Right ventricle myocardium superior (tissue), 1 donor: ENCODE measurements at places on chromosomes 11 and 22.

DNA sequence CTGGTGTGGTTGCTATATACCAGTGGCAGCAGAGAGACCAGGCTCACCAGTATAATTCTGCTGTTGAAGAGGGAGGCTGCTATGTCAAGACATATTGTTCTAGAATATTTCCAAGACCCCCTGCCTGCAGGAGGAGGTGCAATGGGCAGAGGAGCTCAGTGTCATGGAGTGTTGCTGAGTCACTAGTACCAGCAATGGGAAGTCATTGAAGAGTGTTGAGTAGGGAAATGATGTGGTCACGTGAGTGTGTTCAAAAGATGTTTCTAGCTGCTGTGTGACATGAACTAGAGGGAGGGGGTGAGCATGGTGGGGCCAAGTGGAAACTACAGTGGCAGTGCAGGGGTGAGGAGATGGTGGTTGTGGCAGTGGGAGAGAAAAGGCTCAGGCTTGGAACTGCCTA, 76.3 kb upstream of the BIRC3 start:
- no peak for DNase-seq

GRCh38 chr22:23204125-23204488, 23.8 kb downstream of the BCR start:
- no peak for DNase-seq

DNA sequence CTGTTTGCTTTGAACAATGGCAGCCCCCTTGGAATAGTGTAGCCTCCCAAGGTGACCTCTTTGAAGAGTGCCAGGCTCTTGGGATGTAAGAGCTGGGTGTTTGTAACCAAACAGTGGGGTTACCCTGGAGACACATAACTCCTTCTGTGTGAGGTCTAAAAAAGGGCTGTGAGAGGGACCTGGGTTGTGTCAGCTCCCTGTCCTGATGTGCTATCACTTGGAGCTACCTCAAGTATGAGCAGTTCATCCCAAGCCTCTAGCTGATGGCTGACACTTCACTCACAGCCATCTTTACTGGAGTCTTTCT, 40.2 kb downstream of the TSPAN18 start:
- DNase-seq = no peak

GRCh38 chr11:44469412-44469811, 96.1 kb upstream of the CD82 start:
- no peak for DNase-seq

DNA sequence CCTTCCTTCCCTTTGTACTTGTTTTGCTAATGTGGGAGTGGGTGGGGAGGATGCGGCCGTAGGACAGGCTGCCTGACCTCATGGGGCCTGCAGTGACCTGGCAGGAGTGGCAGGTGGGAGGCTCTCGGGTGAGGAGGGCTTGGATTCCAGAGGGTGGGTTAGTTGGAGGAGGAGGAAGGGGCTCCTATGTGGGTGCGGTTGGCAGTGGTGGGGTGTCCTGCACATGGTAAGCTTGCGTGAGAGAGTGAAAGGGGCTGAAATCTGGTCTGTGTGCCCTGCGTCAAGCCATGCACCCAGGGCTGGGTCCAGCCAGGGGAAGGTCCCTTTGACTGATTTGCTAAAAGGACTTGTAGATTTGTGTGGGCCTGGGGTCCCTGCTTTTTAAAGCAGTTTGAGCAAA, 90.7 kb upstream of the OR4B1 start:
- DNase-seq = no peak

DNA sequence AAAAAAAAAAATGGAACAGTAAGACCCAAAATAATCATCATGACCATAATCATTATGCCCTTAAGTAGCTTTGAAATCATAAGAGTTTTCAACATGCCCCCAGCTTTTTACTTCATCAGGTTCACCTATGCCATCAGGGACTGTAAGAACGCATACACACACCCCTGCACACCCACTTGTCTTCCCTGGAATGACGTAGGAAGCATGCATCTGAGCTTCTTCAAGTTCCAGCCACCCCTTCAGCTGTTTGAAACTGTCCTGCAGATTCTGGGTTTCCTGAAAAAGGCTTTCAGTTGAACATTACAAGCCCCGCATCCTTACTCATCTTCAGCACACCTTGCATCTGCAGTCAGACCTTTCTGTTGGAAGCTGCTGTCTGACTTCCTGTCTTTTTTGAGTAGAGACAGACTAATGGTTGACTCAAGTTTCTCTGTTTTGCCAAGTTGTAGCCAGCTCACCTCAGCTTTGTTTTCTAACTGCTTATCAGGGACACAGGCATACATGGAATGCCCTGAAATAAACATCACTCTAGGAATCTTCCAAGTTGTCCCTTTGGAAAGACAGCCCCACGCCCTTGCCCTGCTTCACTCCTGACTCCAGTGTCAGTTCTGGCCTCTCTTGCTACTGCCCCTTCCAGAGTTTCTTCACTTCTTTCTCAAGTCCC, 37.0 kb downstream of the ARHGAP1 start:
- no peak for DNase-seq
